ENCODE measurements at places on chromosomes 5 and 9.

DNA sequence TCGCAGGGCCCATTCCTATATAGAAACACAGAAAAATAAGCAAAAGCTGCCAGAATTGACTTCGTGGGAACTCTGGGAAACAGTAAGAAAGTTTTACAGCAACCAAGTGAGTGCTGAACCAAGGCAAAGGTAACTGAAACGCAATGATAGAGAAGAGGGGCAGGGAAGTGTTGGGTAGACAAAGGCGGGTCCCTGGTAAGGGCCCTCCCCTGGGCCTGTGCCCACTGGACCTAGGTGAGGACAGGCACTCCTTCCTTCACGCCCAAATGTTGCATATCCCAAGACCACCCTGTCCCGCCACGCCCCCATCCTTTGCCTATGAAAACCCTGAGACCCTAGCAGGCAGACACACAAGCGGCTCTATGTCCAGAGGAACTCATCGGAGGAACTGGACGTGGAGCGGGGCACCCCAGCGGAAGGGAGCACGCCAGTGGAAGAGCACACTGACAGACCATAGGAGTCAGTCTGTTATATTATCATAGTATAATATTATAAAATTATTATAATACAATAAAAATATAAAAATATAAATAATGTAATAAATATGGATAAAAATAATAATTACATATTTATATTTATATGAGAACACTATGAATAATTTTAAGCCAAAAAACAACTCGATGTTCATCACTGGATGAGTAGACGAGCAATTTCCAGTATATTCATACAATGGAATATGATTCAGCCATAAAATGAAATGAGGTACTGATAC is 27.9 kb downstream of the CDKN2A start:
- DNase-seq = no peak

GRCh38 chr5:144815131-144815530 is 644.5 kb downstream of the KCTD16 start:
- DNase-seq = no peak

DNA sequence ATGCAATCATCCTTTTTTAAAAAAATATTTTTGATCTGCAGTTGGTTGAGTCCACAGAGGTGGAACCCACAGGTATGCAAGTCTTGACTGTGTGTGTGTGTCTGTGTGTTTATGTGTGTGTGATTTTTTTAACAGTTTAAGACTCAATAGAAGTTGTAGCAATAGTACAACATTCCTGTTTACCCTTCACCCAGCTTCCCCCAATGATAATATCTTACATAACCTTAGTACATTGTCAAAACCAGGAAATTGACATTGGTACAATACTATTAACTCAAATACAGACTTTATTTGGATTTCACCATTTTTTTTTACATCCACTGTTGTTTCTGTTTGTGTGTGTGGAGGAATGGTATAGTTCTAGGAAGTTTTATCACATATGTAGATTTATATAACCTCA is 81.8 kb downstream of the SV2C start:
- no peak for DNase-seq

- DNase-seq = no peak
Observed at GRCh38 chr9:123669346-123669745, 260.6 kb downstream of the DENND1A start.

DNA sequence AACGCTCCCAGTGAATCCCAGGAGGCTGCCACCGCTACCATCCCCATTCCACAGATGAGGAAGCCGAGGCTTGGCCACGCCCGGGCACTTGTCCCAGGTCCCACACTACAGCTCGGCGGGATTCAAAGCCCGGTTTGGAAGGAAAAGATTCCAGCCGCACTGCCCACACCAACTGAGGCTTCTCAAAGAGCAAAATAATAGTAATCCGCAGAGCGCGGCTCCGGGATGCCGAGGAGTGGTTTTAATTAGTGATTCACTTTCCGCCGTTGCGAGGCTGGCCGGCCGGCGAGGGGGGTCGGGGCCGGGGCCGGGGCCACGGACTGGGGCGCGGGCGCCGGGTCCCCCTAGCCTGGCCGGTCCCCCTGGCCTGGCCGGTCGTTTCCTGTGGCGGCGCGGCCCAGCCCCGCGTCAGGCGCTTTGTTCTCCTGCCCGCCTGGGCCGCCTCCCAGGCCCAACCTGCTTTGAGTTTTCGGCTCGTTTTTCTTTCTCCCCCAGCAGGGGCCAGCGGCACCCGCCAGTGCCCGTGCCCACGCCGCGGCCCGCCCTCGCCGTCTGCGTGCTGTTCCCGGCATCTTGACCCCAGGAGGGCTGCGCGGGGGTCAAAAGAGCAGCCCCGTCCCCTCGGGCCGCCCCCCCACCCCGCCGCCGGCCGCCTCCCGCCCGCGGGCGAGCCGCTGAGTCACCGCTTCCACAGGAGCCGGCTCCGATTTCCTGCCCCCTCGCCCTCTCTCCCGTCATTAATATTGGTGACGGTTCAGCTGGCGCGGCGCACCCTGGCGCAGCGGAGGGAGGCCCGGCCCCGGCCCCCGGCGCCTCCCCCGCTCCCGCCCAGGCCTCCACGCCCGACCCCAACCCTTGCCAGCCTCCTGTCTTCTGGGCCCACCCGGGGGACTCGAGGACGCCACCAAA is 31.2 kb downstream of the FGF18 start:
- peak; percentile 2 for DNase-seq

- no peak for DNase-seq
Observed at GRCh38 chr5:60482301-60482700, 217.7 kb downstream of the DEPDC1B start.

- no peak for DNase-seq
Observed at GRCh38 chr5:143649937-143650621, 161.9 kb upstream of the HMHB1 start.

- no peak for DNase-seq
Observed at GRCh38 chr5:180592176-180592575, 877 bp upstream of the SCGB3A1 start.

- no peak for DNase-seq
Observed at GRCh38 chr9:7154650-7155049, 396.9 kb downstream of the KDM4C start.

DNA sequence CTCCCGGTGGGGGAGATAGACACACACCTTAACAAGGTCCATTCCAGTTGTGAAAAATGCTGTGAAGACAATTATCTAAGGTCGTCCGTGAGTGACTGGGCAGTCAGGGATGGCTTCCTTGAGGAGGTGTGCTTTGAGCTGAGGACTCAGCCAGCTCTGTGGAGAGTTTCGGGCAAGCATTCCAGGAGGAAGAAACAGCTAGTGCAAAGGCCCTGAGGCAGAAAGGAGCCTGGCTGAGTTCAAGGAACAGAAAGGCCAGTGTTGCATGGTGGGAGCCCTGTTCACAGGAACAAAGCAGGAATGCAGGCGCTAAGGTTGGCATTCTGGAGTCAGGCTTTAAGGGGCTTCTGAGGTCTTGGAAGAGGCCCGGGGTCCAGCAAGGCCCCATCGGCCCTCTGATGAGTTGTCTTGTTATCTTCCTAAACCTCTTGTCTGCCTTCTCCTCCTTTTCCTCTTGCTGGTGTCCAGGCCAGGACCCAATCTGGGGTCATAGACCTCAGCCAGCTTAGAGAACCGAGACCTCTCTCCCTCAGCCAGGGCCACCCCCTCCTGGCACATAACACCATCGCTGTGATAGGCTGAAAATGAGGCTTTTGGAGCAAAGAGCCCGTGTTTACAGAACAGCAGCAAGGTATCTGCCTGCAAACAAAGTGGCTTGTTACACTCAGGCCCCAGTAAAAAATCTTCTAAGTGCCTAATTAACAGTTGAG is 270.2 kb upstream of the MVB12B start:
- no peak for DNase-seq

GRCh38 chr9:83649515-83649914 is 26.6 kb downstream of the IDNK start:
- DNase-seq = no peak

DNA sequence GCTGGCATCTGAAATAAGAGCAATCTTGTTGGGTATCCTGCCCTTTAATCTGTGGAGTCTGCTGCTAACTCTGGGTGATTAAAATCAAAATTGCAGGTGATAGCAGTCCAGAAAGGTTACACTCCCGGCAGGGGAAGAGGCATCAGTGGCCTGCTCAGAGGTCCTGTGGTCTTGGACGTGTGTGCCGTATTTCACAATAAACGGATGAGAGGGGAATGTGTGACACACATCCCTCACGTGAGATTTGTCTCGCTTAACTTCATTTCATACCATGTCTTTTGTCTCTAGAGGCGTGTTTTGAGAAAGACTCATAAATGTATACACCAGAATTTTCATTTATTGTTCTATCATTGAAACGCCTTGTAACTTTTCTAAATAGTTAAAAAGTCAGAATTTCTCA is 36.6 kb downstream of the FAM240B start:
- no peak for DNase-seq

DNA sequence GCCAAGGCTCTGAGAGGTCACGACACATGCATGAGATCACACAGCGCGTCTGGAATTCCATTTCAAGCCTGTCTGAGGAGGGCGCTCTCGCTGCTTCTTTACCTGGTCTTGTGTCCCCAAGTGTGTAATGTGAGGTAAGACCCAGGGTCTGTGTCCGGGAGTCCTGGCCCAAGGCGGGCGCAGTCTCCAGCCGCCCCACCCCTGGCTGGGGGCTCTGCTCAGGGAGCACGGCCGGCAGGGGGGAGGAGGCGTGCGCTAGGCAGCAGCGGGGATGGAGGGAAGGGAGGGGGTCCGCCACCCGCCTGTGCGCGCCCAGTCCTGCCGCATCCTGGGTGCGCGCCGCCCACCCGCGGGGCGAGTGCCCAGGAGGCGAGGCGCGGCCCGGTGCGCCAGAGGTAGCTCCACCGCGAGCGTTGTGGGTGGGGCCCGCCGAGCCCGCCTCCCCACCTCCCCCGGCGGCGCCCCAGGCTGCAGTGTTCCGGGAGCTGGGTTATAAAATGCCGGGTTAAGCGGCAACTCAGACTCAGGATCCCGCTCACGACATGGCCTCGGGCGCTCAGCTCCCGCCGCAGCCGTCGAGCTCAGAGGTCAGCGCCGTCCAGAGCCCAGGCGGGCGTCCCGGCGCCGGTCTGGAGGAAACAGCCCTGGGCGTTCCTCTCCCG is at the start of gene CCNI2:
Gene CCNI2 (plus strand): TSS at position 473 of the 662 bp plus-strand sequence. CDS start 70 bp downstream, at position 543.
- DNase-seq = no peak

GRCh38 chr5:69334793-69335268 is 2.2 kb upstream of the CCDC125 start:
- peak; percentile 66 for DNase-seq

DNA sequence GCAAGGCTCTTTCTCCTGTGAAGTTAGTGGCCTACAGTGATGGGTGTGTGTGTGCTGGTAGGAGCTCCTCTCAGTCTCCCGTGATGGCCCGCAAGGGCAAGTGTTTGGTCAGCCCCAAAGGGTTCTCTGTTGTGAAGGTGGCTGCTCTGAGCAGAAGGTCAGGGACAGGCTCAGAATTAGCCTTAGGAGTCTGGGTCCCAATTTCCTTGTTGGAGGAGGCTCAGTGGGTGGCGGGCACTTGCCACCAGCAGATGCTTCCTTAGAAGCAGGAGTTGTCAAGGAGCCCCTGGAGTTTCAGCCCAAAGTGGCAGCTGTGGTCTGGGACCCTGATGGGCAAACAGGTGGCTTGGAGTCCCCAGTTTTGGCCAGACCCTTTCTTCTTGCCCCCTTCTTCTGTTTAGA is 154.4 kb downstream of the MACROH2A1 start:
- no peak for DNase-seq

DNA sequence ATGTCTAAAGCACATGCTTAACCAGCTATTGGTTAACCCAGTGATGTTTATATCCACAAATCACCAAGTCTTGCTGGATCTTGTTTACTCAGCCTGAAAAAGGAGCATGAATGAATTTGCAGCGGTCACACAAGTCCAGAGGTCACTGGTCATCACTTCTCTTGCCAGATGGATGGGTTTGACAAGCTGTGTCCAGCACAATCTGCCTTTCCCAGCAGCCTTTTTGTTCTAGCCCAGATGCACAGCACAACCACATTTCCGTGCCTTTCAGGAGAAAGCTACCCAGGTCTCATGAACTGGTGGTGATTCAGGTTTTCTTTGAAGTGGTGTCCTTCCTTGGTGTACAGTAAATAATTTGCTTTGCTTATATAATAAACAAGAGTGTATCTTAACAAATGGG is 32.1 kb downstream of the TMEM252 start:
- no peak for DNase-seq

- DNase-seq = no peak
Observed at GRCh38 chr9:90107040-90107725, 502.4 kb downstream of the GADD45G start.

- no peak for DNase-seq
Observed at GRCh38 chr5:59058969-59059687, 476.3 kb downstream of the RAB3C start.

DNA sequence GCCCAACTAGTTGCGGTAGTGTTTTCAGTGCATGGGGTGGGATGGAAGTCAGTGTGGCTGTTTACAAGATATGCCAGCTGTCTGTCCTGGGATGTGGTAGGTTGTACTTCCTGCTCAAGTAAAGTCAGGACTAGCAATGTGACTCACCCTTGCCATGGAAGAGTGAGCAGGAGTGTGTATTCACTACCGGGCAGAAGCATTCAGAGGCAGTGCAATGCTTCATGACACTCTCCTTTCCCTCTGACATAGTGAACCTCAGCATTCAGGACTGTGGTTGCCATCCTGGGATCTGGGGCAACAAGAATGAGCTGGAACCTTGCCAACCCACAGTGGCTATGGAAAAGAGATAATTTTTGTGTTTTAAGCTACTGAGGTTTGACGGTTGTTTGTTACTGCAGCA is 68.9 kb downstream of the BOD1 start:
- no peak for DNase-seq

DNA sequence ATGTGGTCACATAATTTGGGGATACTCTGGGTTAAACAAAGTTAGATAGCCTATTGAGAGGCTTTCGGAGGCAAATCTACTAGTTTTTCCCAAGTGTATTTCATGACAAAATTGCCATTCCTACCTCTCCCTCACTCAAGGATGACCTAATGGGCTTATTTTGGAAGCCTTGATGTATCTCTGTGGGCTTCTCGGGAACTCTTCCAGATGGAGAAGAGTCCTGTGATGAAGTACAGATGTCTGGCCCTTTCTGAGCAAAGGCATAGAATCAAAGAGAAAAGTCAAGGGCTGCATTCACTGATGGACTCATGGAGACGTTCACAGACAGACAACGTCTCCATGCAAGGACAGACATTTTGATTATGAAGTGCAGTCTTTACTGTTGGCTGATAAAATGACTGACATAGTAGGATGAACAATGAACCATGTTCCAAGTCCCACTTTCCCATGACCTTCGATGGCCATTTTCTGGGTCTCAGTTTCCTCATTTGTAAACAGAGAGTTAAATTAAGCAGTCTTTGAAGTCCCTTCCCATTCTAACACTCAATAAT is 347.2 kb upstream of the CD180 start:
- DNase-seq = no peak

- DNase-seq = no peak
Observed at GRCh38 chr5:40716000-40716399, 36.3 kb downstream of the PTGER4 start.

GRCh38 chr5:112491257-112491656 is 72.2 kb upstream of the EPB41L4A start:
- DNase-seq = no peak

GRCh38 chr5:146474065-146474464 is 26.9 kb downstream of the TCERG1 start:
- no peak for DNase-seq

Data from stimulated activated CD4-positive, alpha-beta T cell treated with anti-CD3 and anti-CD28 coated beads, TNF-alpha, amount 100 ng/mL, for 48 hours (primary cell).